ENCODE measurements at places on chromosomes 13 and 19.

DNA sequence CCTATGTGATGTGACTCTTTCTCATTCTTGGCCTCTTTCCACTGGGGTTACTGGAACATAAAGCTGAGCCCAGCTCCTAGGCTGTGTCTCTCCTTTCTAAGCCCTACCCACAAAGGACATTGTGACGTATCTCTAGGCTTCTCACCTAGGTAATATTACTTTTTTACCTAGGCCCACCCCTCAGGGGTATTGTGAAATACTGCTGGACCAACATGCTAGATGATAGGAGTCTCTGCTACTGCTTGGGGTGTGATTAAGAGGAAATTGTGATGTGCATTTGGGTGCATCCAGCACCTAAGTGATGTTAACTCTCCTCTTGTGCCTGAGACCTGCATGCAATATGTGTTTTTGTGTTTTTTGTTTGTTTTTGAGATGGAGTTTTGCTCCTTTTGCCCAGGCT is 22.8 kb upstream of the ZNF254 start:
- DNase-seq = no peak

GRCh38 chr19:53892981-53893325 is 11.0 kb downstream of the PRKCG start:
- DNase-seq = peak; percentile 30

DNA sequence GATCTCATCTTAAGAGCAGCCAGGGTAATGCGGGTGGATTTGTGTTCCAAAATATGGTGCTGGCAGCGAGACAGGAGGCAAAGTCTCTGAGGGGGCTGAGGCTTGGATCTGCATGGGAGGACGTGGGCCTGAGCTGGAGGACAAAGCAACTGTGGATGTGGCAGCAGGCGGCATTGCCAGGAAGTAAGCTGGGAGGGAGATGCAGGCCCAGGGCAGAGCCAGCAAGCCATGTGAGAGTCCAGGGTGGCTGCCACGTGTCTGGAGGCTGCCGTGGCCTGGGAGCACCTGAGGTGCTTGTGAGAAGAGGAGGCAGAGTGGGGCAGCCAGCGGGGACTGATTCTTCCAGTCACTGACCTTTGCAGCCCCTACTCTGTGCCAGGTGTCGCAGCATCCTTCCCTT is 52.0 kb downstream of the DPF1 start:
- DNase-seq = no peak

DNA sequence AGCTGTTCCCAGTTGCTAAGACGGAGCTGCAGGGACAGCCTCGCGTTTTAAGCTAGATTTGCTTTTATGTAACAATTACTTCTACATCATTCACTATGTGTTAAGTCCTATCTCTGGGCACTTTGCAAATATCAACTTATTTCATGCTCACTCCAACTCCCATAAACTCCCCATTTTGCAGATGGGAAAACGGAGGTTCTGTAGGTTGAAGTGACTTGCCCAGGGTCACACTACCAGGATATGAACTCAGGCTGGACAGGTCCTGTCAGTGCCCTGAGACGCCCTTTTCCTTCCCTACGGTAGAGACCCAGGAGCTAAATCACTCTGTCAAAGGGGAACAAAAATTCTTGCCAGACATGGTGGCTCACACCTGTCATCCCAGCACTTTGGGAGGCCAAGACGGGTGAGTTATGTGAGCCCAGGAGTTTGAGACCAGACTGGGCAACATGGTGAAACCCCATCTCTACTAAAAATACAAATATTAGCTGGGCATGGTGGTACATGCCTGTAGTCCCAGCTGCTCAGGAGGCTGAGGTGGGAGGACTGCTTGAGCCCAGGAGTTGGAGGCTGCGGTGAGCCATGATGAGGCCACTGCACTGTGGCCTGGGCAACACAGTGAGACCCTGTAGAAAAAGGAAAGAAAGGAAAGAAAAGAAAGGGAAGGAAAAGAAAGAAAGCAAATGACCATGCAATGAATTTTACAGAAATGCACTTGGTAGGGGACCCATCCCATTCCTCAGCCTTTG is 14.5 kb upstream of the NFIC start:
- no peak for DNase-seq

GRCh38 chr19:47190167-47190727 is 40.8 kb downstream of the BBC3 start:
- peak; percentile 31 for DNase-seq

DNA sequence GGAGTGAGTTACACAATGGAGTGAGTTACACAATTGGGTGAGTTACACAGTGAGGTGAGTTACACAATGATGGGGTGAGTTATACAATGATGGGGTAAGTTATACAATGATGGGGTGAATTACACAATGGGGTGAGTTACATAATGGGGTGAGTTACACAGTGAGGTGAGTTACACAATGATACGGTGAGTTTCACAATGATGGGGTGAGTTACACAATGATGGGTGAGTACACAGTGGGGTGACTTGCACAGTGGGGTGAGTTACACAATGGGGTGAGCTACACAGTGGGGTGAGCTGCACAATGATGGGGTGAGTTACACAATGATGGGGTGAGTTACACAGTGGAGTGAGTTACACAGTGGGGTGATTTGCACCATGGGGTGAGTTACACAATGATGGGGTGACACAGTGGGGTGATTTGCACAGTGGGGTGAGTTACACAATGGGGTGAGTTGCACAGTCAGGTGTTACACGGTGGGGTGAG is 52.5 kb upstream of the GAS6 start:
- no peak for DNase-seq

GRCh38 chr19:40411125-40411842 is 1.9 kb downstream of the PRX start:
- DNase-seq = no peak

DNA sequence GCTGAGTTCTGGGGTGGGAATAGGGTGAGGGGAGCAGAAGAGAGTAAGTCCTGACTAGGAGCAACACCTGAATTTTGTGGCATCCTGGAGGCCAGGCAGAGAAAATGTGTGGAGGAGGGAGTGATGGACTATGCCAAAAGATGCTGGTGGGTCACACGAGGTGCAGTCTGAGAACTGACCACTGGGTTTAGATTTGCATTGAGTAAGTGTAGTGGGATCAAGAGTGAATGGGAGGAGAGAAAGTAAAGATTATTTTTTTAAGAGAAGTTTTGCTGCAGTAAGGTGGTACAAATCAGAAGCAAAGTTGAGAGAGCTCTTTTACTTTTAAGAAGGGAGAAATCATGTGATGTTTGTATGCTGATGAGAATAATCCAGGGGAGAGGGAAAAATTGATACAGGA is 405.1 kb downstream of the DLEU7 start:
- DNase-seq = no peak
